Amniotic epithelial cell (primary cell): ENCODE measurements at places on chromosomes 4 and X.

DNA sequence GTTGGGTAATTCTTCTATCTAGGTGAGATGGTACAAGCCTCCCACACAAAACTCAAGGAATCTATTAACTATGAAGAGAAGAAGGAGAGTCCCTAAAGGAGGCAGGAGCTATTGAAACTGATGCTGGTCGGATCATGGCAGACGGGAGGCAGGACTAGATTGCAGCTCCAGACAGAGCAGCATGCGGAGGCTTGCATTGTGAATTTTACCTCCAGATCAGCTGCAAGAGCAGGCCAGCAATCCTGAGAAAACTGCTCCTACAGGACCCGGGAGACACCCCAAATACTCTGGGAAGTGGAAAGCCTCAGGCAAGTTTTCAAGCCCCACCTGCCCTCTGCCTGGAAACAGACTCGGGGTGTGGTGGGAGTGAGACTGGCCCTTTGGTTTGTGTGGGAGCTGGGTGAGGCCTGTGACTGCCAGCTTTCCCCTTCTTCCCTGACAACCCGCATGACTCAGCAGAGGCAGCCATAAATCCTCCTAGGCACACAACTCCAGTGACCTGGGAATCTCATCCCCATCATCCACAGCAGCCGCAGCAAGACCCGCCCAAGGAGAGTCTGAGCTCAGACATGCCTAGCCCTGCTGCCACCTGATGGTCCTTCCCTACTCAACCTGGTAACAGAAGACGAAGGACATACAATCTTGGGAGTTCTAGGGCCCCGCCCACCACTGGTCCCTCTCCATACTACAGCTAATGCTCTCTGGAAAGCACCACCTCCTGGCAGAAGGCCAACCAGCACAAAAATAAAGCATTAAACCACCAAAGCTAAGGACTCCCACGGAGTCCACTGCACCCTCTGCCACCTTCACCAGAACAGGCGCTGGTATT is 30.9 kb downstream of the GATB start:
- DNase-seq = peak; percentile 64

DNA sequence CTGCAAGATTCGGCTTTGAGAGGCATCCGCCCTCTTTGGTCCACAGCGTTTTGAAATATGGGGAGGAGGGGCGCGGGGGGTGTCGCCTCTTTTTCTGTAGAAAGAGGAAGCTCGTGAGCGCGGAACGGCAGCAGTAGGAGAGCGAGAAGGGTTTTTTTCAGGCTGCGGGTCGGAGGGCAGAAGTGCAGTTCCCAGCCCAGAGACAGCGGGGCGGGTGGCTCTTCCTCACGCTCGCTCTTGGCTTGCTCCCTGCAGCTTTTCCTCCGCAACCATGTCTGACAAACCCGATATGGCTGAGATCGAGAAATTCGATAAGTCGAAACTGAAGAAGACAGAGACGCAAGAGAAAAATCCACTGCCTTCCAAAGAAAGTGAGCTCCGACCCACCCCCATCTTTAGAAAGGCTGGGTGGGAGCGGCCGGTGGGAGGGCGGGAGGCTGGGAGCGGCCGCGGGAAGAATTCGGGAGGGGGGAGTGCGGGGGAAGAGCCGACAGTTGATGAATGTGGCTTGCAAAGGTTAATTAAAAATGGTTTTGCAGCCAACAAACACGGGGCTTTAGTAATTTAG is 1.2 kb downstream of the TMSB4X start:
- peak; percentile 51 for DNase-seq

GRCh38 chr4:998096-998691 is 5.0 kb upstream of the SLC26A1 start:
- no peak for DNase-seq

GRCh38 chr4:174483792-174484191 is 38.5 kb downstream of the HPGD start:
- DNase-seq = no peak

DNA sequence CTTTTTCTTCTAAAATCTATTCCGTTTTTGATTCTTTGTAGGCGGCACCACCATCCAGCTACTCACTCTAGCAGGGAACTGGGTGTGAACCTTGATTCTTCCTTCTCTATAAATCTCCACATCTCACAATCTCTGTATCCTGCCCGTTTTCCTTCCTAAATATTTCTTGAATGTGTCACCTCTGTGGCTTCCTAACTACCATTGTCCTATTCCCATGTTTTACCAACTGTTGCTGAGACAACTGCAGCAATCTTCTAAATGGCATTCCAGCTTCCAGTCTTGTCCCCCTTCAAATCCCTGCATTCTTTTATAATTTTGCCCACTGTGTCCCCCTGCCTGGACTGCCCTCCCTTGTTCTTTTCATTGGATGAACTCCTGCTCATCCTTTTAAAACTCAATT is 641.3 kb downstream of the RPA4 start:
- no peak for DNase-seq

GRCh38 chrX:124208660-124209059 is 123.8 kb upstream of the TEX13D start:
- no peak for DNase-seq

- no peak for DNase-seq
These were observed 30.9 kb downstream of the STOX2 start for GRCh38 chr4:183936047-183936446.

GRCh38 chrX:9355739-9356138 is 109.1 kb upstream of the TBL1X start:
- no peak for DNase-seq

DNA sequence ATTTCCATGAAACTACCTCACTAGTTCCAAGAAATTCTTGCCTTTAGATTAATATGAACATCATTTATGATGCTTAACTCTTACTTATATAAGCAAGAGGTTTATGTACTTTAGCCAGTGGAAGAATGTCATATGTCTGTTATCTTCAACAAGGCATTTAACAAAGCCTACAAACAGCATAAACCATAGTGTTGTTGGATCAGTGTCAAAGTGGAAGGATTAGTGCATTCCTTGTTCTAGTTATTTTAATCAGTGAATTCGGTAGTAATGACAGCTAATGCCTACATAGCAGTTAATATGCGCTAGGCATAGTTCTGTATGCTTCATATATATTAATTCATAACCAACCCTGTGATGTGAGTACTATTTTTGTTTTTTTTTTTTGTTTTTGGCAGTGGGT is 3.1 kb downstream of the PI4K2B start:
- no peak for DNase-seq

GRCh38 chr4:128031756-128032384 is 29.2 kb upstream of the LARP1B start:
- DNase-seq = no peak

DNA sequence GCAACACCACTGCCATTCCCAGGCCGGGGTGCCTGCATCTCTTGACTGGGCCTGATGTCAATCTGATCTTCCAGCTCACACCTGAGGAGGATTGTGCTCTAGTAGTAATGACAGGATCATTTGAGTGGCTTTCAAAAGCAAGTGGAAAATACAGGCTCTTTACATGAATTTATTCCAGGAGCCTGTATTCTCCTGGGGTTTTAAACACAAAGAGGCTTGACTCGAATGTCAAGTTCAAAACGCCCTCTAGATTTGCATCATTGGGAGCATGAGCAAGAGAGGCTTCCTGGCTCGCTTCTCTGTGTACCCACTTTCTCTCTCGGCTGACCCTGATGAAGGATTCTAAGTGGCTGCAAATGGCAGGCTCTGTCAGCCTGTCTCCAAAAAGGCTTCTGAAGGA is 199.5 kb upstream of the PUDP start:
- no peak for DNase-seq

DNA sequence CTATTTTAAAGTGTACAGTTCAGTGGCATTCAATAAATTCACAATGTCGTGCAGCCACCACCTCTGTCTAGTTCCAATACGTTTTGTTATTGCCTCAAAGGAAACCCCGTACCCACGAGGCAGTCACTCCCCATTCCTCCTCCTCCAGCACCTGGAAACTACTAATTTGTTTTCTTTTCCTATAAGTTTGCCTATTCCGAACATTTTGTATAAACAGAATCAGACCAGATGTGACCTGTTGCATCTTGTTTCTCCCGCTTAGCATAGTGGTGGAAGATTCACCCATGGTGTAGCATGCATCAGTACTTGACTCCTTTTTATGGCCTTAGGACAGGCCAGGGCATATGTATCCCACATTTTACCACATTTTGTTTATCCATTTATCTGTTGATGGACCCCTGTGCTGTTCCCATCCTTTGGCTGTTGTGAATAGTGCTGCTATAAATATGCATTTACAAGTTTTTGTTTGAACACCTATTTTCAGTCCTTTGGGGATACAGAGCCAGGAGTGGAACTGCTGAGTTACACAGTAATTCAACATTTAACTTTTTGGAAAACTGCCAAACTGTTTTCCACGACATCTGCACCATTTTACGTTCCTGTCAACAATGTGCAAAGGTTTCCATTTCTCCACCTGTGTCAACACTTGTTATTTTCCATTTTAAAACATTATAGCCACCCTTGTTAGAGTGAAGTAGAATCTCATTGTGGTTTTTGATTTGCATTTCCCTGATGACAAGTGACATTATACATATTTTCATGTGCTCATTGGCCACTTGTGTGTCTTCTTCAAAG is 57.8 kb upstream of the STX18 start:
- no peak for DNase-seq

GRCh38 chr4:128718768-128719167 is 90.7 kb upstream of the JADE1 start:
- no peak for DNase-seq

- DNase-seq = no peak
These were observed 32.4 kb downstream of the OCRL start for GRCh38 chrX:129572422-129572821.

DNA sequence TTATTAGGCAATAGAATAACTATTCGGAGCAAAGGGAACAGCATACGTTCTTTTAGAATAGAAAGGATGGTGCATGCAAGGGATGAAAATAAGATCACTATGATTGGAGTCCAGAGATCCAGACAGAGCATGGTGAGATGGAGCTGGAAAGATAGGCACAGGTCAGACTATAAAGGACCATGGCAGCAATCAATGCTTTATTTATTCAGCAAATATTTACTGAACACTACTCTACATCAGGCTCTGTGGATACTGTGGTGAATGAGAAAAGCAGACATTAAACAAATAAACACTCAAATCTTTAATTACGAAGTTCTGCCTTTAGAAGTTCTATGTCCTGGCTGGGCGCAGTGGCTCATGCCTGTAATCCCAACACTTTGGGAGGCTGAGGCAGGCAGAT is 44.7 kb upstream of the ACSL4 start:
- no peak for DNase-seq

- peak; percentile 65 for DNase-seq
These were observed 2.6 kb upstream of the IL13RA1 start for GRCh38 chrX:118724775-118725174.

DNA sequence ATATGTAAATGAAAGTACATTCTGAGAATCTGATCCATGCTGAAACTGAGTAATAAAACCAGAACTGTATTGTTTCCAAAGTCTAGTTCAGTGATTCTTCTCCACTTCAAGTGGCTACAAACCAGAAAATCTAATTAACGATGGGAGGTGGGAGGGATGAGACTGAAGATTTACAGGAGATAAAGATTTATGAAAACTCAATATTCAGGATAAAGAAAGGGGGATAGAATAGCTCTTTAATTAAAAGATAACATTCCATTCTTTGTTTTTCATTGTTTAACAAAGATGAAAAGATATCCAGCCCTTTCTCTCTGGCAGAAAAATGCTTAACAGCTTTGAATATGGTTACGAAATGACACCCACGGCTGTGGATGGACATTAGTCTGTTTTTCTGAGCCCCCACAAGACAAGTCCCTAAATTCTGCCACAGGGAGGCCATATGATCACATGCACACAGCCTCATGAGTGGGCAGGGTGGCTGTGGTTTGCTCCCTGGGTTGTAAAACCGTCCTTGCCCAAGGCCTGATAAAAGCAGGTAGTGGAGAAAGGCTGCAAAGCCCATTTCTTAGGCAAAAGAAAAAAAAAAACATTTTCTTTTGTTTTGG is 36.4 kb downstream of the TMEM150C start:
- DNase-seq = no peak

GRCh38 chrX:9867226-9867625 is 81.0 kb downstream of the SHROOM2 start:
- DNase-seq = no peak

DNA sequence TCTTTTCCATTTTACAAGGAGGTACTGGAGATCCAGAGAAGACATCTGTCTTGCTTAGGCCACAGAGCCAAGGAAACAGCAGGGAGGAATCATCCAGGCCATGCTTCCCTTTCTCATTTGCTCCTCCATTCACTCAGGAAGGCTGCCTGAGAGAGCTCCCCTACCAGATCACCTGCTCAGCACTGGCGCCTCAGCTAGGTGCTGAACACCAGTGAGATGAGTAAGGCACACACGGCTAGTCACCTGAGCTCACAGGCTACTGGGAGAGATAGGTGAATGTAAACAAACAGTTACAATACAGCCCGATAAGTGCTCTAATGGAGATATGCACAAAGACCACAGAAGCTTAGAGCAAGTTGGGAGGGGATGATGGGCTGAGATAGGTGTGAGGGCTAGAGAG is 149.8 kb upstream of the ARHGEF9 start:
- no peak for DNase-seq
